Left renal cortex interstitium (tissue), 4 donors: ENCODE measurements at places on chromosomes 2 and 18. TPM values are rescaled to one million over a fixed set of nuclear protein-coding genes. Genes with fewer than 3 reads are reported as not detected.

Gene AQP12B
- 0.72 TPM for polyA plus RNA-seq

GRCh38 chr2:41768310-41768709 is 279.5 kb upstream of the PKDCC start:
- no peak for DNase-seq

Gene FBLN7
- polyA plus RNA-seq: 14.3 TPM

Gene AFG3L2
- polyA plus RNA-seq: 78.1 TPM

DNA sequence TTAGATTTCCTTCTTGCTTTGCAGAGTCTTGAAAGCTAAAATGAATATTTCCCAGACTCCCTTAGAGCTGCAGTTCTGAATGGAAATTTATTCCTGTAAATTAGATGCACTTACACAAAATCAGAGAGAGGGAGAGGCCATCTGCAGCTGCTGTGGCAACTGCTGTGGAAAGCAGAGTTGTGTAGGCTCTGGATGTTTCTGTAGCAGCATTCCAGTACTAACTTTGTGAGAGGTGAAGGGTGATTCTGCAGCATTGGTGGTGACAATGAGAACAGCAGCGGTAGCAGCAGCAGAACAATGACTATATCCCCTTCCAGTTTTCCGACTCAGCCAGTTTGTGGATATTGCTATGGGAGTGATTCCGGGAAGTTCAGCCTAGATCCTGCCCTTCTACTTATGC is 433.0 kb upstream of the REG3G start:
- no peak for DNase-seq

GRCh38 chr18:51068105-51068504 is 38.1 kb downstream of the SMAD4 start:
- DNase-seq: no peak
